ENCODE measurements at places on chromosomes 7 and 10.

- DNase-seq: no peak
These were observed 113.4 kb downstream of the BTRC start for GRCh38 chr10:101467286-101467770.

DNA sequence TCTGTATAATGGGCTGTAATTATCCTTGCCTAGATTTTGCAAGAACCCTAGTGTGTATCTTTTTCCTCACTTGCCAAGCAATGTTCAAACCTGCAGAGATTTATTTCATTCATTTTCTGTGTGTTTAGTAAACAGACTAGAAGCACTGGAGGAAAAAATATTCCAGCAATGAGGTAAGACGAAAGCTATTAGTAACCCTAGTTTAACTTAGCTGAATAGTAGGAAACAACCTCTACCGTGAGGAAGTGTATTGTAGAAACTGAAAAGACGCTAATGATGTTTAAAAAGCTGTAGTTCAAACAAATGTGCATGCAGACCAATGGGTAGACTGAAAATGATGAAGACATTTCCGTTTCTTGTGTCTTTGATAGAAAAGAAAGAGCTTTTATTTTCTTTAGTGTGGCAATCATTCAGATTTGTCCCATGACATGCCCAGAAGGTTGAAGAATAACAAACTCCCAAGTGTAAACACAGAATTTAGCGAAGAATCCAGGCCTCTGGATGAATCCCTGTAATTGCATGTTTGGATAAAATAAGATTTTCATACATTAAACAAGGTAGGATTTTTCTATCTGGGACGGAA lies 20.7 kb downstream of the CAV1 start:
- DNase-seq: no peak

- DNase-seq: no peak
These were observed 35.4 kb downstream of the CCDC3 start for GRCh38 chr10:12966067-12966466.

- no peak for DNase-seq
These were observed 24.9 kb downstream of the RCC1L start for GRCh38 chr7:75048435-75049379.
